Stimulated activated CD8-positive, alpha-beta memory T cell treated with anti-CD3 and anti-CD28 coated beads, Interleukin-4, amount 100 ng/mL, for 1 hour (primary cell): ENCODE measurements at places on chromosomes 2 and 18.

GRCh38 chr18:647304-647703, 10.1 kb upstream of the TYMS start:
- no peak for DNase-seq

- DNase-seq = no peak
Observed at GRCh38 chr2:14960686-14961324, 328.3 kb downstream of the LRATD1 start.

DNA sequence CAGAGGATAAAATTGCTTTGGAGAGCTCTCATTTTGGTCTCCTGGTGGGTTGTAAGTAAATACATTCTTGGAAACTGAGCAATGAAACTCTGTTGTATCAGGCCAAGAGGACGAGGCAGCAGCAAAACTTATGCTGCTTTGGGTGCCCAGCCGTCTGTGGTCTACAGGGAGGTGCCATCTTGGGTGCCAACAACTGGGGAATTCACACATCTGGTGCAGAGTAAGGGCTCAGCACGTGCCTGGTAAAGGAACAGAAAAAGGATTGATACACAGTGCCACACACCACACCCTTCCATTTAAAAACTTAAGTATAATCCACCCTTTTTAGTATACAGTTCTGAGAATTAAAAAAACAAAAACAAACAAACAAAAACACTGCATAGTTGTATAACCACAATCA, 221.9 kb downstream of the TSN start:
- no peak for DNase-seq

DNA sequence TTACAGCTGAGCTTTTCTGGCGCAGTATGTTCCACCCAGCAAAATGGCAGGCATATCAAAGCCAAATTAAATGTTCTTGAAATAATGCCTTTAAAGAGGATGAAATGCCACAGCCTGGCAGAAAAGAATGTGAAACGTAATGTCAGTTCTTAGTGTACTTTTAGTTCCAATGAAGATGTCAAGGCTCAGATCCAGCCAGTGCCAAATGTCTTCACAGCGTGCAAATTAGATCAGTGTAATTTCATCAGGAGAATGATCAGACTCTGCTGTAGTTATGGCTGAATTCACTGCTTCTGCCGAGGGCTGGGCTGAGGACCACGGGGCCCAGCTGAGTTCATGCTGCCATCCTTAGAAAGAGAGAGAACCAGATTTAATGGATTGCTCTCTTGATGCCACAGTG, 78.7 kb upstream of the ITGA4 start:
- DNase-seq = no peak

DNA sequence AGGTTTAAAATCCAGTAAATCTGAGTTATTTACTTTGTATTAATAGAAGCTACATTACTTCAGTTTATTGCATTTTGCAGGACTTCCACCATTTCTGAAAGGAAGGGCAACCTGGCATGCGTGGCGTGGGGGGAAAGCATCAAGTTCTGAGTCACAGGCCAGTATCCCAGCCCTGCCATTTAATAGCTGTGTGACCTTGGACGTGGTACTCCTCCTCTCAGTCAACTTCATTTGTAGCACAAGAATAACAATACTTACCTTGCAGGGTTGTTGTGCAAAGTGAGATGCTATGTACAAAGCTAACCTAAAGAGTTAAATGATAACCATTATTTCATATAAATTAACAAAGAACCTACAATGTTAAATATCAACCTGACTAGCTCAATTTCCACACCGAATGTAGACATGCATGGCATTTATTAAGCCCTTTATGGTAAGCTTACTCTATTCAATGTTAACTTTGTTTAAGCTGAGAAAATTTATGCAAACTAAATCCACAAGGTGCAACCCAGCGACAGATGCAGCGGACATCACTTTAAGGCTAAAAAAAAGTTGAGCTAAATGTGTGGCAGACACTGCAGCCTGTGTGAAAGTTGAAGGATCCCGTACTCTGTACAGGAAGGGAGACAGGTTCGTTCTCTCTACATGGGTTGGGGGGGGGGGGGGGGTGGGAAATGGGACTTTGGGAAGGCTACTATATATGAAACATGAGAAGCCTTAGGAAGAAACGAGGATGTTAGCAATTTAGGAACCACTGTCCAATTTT, 17.2 kb upstream of the STPG4 start:
- no peak for DNase-seq

DNA sequence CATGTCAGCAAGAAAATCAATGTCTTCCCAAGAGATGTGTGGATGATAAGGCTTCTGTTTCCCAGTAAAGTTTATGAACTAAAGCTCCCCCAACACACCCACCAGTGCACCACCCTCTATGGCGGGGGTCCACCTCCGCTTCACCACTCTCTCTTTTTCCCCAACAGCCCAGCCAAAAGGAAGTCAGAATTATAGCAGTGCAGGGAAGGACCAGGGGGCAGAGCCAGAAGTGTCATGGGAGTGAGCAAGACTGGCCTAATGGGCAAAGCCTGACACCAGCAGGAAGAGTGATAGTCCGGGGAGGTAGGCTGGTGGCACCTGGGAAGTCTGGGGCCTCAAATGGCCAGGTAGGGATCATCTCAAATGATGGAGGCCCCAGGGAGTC, 167.7 kb downstream of the ZFP36L2 start:
- DNase-seq = no peak

GRCh38 chr2:118921646-118922045, 20.3 kb upstream of the MARCO start:
- no peak for DNase-seq

GRCh38 chr2:237501892-237502513, 15.0 kb downstream of the MLPH start:
- no peak for DNase-seq

GRCh38 chr2:210028178-210028577, 25.7 kb downstream of the RPE start:
- DNase-seq = no peak

GRCh38 chr2:227238238-227239237, 74.1 kb downstream of the COL4A3 start:
- DNase-seq = peak; percentile 10

DNA sequence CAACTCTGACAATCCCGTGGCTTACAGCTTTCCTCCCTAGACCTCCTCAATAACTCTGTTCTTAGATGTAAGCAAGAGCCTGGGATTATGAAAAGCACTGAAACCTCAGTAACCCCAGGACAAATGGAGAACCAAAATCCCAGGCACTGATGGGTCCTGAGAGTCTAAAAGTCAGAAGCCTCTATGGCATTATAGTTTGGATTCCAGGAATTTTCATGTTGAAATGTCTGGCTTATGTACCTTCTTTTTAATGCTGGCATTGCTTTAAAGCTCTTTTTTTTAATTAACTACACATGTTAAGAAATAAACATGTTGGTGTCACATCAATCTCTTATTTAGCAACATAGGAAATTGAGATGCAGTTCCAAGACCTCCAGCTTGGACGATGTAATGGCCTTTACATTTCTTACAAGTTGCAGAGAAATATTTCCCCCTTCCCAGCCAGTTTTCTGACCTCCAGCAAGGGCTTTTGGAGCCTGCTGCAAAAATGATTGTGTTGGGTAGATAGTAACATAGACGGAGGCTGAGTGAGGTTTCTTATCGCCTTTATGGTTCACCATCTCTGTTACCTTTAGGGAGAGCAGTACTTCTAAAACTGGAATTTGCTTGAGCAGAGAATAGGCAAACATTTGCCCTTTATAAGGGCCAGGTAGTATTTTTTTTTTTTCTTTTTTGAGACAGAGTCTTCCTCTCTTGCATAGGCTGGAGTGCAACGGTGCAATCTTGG, 84.8 kb upstream of the RASGRP3 start:
- DNase-seq = no peak

- no peak for DNase-seq
Observed at GRCh38 chr2:173989884-173990215, 24.7 kb upstream of the SP3 start.

GRCh38 chr2:164388511-164388910, 232.8 kb downstream of the GRB14 start:
- no peak for DNase-seq

- DNase-seq = no peak
Observed at GRCh38 chr2:236501531-236501930, 68.1 kb upstream of the ACKR3 start.

GRCh38 chr2:191845248-191845715, 1.6 kb downstream of the CAVIN2 start:
- DNase-seq = no peak

DNA sequence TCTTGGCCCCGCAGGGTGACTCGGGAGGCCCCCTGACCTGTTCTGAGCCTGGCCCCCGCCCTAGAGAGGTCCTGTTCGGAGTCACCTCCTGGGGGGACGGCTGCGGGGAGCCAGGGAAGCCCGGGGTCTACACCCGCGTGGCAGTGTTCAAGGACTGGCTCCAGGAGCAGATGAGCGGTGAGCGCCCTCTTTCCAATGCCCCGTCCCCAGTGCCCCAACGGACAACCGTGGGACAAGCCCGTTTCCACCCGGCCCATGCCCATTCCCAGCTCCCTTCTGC, 2.6 kb upstream of the CHRND start:
- no peak for DNase-seq

- DNase-seq = no peak
Observed at GRCh38 chr2:168188002-168188401, 59.4 kb downstream of the STK39 start.

DNA sequence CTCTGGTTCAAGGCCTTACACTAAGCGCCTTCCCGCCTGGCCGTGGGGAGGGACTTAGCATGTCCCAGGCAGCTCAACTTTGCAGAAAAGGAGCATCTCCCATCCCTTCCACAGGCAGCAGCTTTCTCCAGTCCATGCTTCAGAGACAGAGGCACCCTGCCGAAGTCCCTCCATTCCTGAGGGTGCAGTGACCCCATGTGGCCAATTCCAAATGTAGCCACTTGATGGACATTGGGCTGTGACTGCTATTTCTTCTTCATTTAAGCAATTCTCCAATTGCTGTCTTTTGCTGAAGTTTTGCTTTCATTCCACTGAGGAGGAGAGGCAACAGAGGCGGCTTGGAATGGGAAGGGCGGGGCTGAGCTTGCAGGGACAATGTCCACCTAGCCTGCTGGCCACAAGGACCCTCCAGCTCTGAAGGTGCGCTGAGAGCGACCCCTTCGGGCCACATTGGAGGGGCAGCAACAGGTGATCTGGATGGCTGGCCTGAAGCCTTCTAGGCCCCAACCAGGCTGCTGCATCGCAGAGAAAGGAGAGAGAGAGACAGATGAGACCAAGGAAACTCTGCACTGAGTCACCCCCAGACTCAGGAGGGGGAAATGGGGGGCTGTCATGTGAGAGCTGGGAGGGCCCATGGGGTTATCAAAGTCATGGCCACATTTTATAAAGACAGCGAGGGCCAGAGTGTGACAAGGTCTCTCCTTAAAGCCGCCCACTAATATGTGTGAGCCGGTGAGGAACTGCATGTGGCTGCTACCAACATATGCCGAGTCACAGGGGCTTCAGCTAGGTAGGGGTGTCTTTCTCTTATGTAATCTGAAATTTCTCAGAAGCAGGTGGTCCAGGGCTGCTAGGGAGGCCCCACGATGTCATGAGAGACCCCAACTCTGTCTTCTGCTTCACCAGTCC, 61.3 kb downstream of the LONRF2 start:
- DNase-seq = no peak

DNA sequence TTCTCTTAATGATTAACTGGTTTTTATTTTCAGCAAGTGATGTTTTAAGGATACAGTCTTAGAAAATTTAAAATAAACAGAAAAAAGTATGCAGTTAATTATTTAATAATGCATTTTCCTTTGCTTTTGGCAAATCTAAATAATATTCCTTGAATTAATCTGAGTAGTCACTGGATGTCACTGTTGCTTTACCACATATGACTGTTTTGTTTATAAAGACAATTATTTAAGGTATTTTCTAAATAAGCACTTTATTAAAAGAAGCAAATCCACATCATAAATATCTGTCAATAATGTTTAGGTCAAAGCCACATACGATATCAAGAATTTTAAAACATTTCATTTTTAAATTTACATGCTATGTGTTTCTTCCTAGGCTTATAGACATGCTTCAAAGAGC, 40.6 kb upstream of the TFPI start:
- no peak for DNase-seq

DNA sequence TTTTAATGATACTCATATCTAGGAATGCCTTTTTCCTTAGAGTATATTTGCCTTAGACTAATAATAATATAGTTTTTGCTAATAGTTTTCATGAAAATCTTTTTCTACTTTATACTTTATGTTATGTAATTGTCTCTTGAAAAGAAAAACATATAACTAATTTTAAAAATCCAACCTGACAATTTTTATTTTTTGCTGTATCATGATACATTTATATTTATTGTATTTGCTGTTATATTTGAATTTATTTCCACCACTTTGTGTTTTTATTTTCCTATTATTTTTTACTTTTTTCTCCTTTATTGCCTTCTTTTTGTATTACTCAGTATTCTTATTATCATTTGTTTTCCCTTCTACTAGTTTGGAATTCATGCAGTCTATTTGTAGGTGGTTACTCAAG, 85.4 kb downstream of the MBD5 start:
- DNase-seq = no peak

- no peak for DNase-seq
Observed at GRCh38 chr2:207073412-207073800, 92.3 kb downstream of the KLF7 start.

DNA sequence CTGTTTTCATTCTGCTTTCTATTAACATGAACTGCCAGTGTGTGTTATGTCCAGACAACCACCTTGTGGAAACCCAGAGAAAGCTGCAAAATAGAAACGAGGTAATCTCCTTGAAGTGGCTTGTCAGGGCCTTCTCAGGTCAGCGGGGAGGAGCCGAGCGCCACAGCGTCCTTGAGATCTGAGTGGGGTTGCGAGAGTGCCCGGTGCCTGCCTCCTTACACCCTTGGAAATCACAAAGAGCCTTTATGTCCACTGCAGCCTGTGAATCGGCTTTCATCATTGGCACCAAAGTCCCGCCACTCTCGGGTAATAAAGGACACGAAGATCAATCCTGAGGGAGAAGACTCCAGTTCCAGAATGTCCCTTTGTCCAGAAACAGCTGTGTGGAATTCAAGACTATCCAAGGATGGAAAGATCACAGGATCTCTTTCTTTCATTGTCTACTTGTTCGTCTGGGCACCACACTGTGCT, 135.2 kb downstream of the HRH4 start:
- DNase-seq = no peak

GRCh38 chr18:11985586-11985985, 4.3 kb downstream of the IMPA2 start:
- no peak for DNase-seq

GRCh38 chr2:168194784-168195522, 52.4 kb downstream of the STK39 start:
- no peak for DNase-seq

DNA sequence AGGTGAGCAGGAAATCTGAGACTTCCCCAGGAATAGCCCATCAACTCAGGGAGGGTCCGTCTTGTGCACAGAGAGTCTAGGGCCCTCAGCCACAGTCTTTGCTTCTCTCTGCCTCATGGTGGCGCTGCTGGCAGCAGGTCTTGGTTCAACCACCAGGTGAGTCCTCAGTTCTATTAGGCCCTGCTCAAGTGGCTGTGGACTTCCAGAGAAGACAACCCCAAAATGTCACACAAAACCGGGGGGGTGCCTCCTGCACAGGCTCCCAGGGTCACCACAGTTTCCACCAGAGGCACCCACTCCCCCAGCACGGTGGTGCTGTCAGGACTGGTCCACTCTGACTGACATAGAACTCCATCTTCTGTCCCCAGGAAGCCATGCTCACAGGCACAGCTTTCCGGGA, 2.4 kb upstream of the CHRNG start:
- no peak for DNase-seq

- no peak for DNase-seq
Observed at GRCh38 chr18:35933982-35934381, 38.5 kb upstream of the RMP24 start.

- DNase-seq = no peak
Observed at GRCh38 chr2:217599906-217600305, 402.9 kb downstream of the TNS1 start.
